ENCODE measurements at places on chromosomes 5 and 9.
A peak's percentile ranks its signal among the peaks of the same experiment; 100 is the strongest.

GRCh38 chr5:55232271-55232984, 980 bp downstream of the CCNO start:
- DNase-seq: no peak

- DNase-seq: no peak
These were observed 132.7 kb upstream of the POU5F2 start for GRCh38 chr5:93874080-93874479.

- DNase-seq: no peak
These were observed 36.4 kb downstream of the ZNF366 start for GRCh38 chr5:72470826-72471225.

GRCh38 chr9:35518225-35518821, 28.4 kb downstream of the RUSC2 start:
- no peak for DNase-seq

GRCh38 chr9:73906671-73907070, 590.5 kb upstream of the RORB start:
- no peak for DNase-seq

GRCh38 chr5:184471-184870, 6.8 kb upstream of the LRRC14B start:
- DNase-seq: no peak

- no peak for DNase-seq
These were observed 64.3 kb upstream of the IER5L start for GRCh38 chr9:129242191-129242941.

DNA sequence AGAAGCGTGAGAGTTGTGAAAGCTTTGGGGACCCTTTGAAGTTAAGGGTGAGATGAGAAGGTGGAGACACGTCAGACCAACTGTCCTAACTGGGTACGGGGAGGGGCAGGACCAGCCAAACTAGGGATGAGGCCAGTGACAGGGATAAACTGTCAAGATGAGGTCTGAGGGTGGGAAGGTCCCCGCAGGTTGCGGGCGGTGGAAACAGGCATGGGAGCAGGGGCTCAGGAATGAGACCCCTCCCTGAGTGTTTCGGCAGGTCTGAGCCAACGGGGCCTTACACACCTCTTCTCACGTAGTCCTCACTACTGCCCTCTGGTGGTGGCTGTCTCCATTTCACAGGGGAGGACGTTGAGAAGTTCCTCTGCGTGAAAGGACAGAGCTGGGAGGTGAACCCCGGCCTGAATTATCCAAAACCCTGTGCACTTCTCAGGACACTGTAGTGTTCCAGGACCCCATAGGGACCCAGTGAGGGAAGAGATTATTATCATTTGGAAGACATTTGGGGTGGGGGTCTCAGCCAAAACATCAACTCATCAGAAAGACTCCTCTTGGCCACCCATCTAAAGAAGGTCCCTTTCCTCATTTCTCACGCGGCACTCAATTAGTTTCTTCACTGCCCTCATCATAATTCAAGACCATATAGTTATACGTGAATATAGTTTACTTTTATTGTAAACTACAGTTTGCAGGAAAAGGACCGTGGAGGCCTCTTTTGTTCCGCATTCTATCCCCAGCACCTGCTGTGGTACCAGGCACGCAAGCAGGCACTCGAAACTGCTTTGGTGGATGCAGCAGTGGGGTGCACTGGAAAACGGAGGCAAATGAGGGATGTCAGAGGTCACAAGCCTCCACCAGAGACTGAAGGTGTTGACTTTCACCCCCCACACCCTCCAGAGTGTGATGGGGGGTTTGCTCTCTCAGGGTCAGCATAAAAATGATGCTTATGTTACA, 21.7 kb upstream of the NANS start:
- peak; percentile 89 for DNase-seq
